ENCODE measurements at places on chromosomes 3 and 15. TPM values are rescaled to one million over a fixed set of nuclear protein-coding genes. Genes with fewer than 3 reads are reported as not detected.

RBSN gene
- 32.0 TPM for total RNA-seq

ARL6IP5 gene
- 174 TPM for total RNA-seq

LSG1 gene
- total RNA-seq, result 15.7 TPM

IDH2 gene
- total RNA-seq, result 392 TPM

MOBP gene
- total RNA-seq, result not detected

SCAMP5 gene
- 5.8 TPM for total RNA-seq

SCG3 gene
- 0.14 TPM for total RNA-seq

GRCh38 chr3:129577925-129578786 lies 28.3 kb downstream of the PLXND1 start:
- no peaks in the 10 kb centered on the region for H3K4me1 ChIP-seq
- no peak overlapping the region for H3K27ac ChIP-seq
- no peaks in the 10 kb centered on the region for H3K36me3 ChIP-seq
- H3K4me3 ChIP-seq, result no peak overlapping the region
- DNase-seq, result no peak

- H3K36me3 ChIP-seq, result no peaks in the 10 kb centered on the region
- no peak overlapping the region for H3K4me3 ChIP-seq
- H3K27ac ChIP-seq, result no peak overlapping the region
- H3K27me3 ChIP-seq, result peaks cover 6% of the 10 kb centered on the region
Observed at GRCh38 chr3:124227150-124227630, 235.3 kb upstream of the ROPN1 start.

DNA sequence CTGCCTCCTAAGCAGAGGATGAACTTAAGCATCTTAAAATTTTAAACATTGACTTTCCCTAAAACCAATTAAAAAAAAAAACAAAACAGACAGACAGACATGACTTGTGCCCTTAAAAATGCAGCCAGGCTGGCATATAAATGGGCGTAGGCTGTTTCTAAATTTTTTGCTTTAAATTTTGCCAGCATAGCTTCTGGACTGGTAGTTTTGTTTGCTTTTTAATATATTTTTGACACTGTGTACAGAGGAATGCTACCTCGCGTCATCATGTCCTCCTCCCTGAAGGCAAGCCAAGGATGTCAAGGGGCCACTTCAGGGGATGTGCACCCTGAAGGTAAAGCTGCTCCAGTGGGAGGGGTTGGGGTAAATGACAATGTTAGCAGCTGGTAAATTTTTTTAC lies 134.8 kb downstream of the PGPEP1L start:
- no peaks in the 10 kb centered on the region for H3K27me3 ChIP-seq
- H3K4me3 ChIP-seq, result no peak overlapping the region
- peaks cover 40% of the 10 kb centered on the region for H3K4me1 ChIP-seq
- H3K36me3 ChIP-seq, result no peaks in the 10 kb centered on the region
- DNase-seq, result no peak
- H3K27ac ChIP-seq, result no peak overlapping the region

DNA sequence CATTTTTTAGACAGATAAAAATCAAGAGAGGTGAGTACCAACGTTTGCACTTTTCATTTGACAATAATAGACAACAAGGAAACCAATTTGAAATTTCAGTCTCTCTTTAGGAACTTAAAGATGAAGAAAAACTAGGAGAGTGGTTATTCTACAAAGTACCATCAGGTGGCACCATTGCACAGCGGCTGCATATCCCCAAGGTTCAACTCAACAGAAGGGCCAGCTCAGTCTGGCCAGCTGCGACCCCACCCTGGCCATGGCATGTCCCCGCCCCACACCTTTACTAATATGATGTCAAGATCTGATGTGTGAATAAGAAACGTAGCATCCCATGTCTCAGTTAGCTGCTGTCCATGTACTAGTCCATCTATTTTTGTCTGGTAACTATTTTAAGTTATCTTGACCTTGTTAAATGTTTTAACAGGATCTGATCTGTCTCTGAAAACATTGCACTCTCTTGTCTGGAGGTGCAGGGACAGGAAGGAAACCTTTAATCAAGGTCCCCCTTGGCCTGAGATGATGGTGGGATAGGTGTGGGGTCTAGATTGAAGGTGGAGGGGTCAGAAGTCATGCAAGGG lies 35.5 kb upstream of the CGNL1 start:
- peak; percentile 76 for DNase-seq
- no peak overlapping the region for H3K4me3 ChIP-seq
- no peaks in the 10 kb centered on the region for H3K36me3 ChIP-seq
- no peaks in the 10 kb centered on the region for H3K27me3 ChIP-seq
- no peak overlapping the region for H3K27ac ChIP-seq

DNA sequence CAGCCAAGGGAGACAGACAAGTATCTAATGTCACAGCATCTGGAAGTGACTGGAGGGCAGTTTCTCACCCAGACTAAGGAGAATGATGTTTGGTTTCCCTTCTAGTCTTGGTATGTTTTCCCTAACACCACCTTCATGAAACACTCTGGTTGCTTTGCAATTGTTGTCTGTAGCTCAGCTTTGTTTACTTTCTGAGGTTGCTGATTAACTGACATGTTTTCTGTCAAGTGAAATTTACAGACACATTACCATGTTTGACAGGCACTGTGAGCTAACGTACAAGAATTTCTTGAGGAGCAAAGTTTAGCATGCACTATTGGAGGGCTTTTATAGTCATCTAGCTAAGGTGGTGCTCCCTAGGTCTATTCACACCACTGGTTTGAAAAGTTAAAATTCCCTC lies 131.6 kb upstream of the NECTIN3 start:
- no peaks in the 10 kb centered on the region for H3K4me1 ChIP-seq
- no peak overlapping the region for H3K27ac ChIP-seq
- no peak overlapping the region for H3K4me3 ChIP-seq
- H3K36me3 ChIP-seq, result no peaks in the 10 kb centered on the region

GRCh38 chr15:70474471-70475406 lies 288.6 kb downstream of the UACA start:
- no peaks in the 10 kb centered on the region for H3K4me1 ChIP-seq
- no peak for DNase-seq
- peaks cover 3% of the 10 kb centered on the region for H3K27me3 ChIP-seq
- H3K27ac ChIP-seq, result no peak overlapping the region
- H3K4me3 ChIP-seq, result no peak overlapping the region

- H3K4me3 ChIP-seq, result no peak overlapping the region
- peaks cover 3% of the 10 kb centered on the region for H3K4me1 ChIP-seq
- no peaks in the 10 kb centered on the region for H3K27me3 ChIP-seq
- H3K27ac ChIP-seq, result no peak overlapping the region
- no peaks in the 10 kb centered on the region for H3K36me3 ChIP-seq
Observed at GRCh38 chr15:64903326-64903950, 8.3 kb upstream of the ANKDD1A start.

- no peaks in the 10 kb centered on the region for H3K4me1 ChIP-seq
- no peak overlapping the region for H3K27ac ChIP-seq
- DNase-seq, result peak; percentile 80
- no peak overlapping the region for H3K4me3 ChIP-seq
- H3K36me3 ChIP-seq, result no peaks in the 10 kb centered on the region
- H3K27me3 ChIP-seq, result no peaks in the 10 kb centered on the region
Observed at GRCh38 chr3:85567071-85567676, 608.4 kb downstream of the CADM2 start.

DNA sequence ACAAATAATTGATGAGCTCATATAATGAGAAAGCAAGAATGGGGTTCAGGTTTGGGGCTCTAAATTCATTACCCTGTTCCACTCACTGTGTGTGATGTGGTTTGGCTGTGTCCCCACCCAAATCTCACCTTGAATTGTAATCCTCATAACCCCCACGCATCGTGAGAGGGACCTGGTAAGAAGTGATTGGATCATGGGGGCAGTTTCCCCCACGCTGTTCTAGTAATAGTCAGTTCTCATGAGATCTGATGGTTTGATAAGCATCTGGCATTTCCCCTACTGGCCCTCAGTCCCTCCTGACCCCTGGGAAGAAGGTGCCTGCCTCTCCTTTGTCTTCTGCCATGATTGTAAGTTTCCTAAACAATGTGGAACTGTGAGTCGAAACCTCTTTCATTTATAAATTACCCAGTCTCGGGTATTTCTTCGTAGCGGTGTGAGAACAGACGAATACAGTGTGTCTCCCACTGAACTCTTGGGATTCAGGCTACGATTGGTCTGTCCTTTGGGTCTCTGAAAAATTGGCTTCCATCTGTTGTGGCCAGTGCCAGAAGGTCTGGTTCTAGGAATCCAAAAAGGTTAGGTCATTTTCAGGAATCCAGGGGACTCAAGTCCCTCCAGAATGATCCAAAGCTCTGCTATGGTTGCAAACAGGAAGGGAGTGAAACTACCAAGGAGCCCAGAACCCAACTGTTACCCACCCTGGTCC lies 87.7 kb downstream of the XXYLT1 start:
- no peaks in the 10 kb centered on the region for H3K27me3 ChIP-seq
- no peak for DNase-seq
- H3K4me3 ChIP-seq, result no peak overlapping the region
- H3K36me3 ChIP-seq, result no peaks in the 10 kb centered on the region
- H3K4me1 ChIP-seq, result peaks cover 14% of the 10 kb centered on the region
- H3K27ac ChIP-seq, result no peak overlapping the region

- H3K27me3 ChIP-seq, result no peaks in the 10 kb centered on the region
- no peaks in the 10 kb centered on the region for H3K36me3 ChIP-seq
- H3K4me1 ChIP-seq, result peaks cover 14% of the 10 kb centered on the region
- peak; percentile 15 for DNase-seq
- H3K4me3 ChIP-seq, result no peak overlapping the region
- H3K27ac ChIP-seq, result no peak overlapping the region
Observed at GRCh38 chr3:13229273-13229949, 156.2 kb upstream of the IQSEC1 start.

DNA sequence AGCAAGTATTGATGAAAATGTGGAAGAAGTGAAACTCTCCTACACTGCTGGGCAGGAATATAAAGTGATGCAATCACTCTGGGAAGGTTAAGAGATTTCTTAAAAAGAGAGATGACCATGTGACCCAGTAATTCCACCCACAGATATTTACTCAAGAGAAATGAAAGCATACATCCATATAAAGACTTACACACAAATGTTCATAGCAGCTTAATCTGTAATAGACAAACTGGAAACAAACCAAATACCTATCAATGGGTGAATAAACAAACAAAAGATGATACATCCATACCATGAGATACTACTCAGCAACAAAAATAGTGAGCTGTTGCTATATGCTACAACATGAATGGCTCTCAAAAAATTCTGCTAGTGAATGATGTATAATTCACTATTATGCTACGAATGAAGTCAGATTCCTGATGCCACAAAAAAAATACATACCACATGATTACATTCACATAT lies 463.3 kb downstream of the MAGI1 start:
- H3K27ac ChIP-seq, result no peak overlapping the region
- no peak overlapping the region for H3K4me3 ChIP-seq

DNA sequence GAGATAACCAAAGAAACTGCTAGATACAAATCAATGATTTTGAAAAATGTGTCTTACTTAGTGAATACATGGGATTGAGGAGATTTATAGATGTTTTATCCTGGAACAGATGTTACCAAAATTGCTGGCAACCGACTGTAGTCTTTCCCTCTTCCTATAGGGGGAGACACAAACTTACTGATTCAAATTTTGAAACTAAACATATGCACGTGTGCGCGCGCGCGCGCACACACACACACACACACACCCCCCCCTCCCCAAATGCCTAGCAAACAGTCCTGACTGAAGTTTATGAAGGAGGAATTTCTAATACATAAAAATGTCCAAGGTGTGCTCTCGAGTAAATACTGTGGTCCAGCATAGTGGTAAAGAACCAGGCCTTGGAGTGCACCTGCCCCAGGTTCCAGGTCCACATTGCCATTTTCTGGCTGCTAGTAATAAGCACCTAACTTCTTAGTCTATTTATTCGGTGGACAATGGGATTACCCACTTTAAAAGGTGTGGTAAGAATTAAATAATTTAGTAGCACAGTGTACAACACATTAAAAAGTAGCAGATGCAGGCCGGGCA lies 18.5 kb upstream of the C3orf62 start:
- no peaks in the 10 kb centered on the region for H3K27me3 ChIP-seq
- H3K27ac ChIP-seq, result no peak overlapping the region
- H3K36me3 ChIP-seq, result peaks cover 64% of the 10 kb centered on the region
- no peaks in the 10 kb centered on the region for H3K4me1 ChIP-seq
- peak; percentile 48 for DNase-seq
- H3K4me3 ChIP-seq, result no peak overlapping the region

- H3K27me3 ChIP-seq, result no peaks in the 10 kb centered on the region
- no peaks in the 10 kb centered on the region for H3K36me3 ChIP-seq
- no peaks in the 10 kb centered on the region for H3K4me1 ChIP-seq
- peak; percentile 80 for DNase-seq
Observed at GRCh38 chr3:105513042-105513441, 146.3 kb downstream of the ALCAM start.

DNA sequence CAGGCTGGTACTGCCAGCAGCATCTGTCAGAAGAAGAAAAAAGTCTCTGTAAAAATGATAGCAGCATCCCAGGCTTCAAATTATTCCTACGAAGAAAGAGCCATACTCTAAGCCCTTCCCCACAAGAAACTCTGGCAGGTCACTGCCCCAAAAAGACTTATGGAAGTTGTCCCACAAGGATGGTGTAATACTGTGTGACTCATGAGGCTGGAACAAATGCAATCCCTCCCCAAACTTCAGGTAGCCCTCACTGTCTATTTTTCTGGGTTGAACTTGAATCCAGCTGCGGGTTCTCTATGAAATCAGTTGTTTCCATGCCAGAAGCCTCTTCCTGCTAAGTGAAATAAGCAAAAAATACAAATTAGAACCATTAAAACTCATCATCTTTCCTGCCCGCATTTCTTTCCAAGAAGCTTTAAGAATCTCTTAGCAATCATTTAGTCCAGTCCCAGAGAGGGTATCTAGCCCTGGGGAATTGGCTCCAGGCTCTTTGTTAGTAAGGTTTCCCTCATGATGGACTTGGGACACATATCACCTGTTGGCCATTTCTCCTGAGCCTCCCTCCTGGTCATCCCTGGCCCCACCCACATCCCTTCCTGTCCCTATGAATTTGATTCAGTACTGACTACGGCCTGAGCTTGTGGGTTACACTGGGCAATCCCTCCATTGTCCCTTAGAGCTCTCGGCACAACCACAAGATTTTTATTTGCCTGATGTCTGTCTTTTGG lies 51.7 kb downstream of the FAM174B start:
- H3K27me3 ChIP-seq, result no peaks in the 10 kb centered on the region
- H3K4me3 ChIP-seq, result no peak overlapping the region
- peak; percentile 65 for DNase-seq
- no peak overlapping the region for H3K27ac ChIP-seq

DNA sequence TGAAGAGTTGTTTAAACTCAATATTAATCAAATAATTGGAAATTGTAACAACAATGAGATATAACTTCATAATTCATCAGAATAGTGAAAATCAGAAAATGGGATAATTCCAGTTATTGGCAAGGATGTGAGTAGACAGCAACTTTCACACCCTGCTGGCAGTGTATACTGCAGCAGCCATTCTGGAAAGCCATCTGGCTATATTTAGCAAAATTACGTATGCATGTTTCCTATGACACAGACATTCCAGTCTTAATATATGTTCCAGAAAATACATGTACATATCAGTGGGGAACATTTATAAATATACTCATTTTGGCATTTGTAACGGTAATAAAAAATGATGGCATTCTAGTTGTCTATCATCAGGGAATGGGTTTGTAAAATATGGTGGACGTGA lies 564.1 kb downstream of the GBE1 start:
- no peak overlapping the region for H3K27ac ChIP-seq
- H3K27me3 ChIP-seq, result no peaks in the 10 kb centered on the region
- no peaks in the 10 kb centered on the region for H3K4me1 ChIP-seq

GRCh38 chr3:165148876-165149441 lies 47.2 kb downstream of the SLITRK3 start:
- DNase-seq, result no peak
- no peaks in the 10 kb centered on the region for H3K4me1 ChIP-seq
- H3K4me3 ChIP-seq, result no peak overlapping the region
- no peak overlapping the region for H3K27ac ChIP-seq

- no peak overlapping the region for H3K27ac ChIP-seq
- H3K36me3 ChIP-seq, result no peaks in the 10 kb centered on the region
Observed at GRCh38 chr15:62637950-62638619, 404.5 kb upstream of the TPM1 start.
